ENCODE measurements at places on chromosomes 2 and 18. TPM values are rescaled to one million over a fixed set of nuclear protein-coding genes. Genes with fewer than 3 reads are reported as not detected.

The TUBA3E gene
- not detected for total RNA-seq

The ZSWIM2 gene
- total RNA-seq: not detected

The PKDCC gene
- total RNA-seq: not detected

The CYTIP gene
- total RNA-seq: 755 TPM

- no peak for DNase-seq
Observed at GRCh38 chr2:1283020-1283801, 130.1 kb upstream of the TPO start.

The RESP18 gene
- total RNA-seq: not detected

The SERPINB10 gene
- 5.1 TPM for total RNA-seq

- no peak for DNase-seq
Observed at GRCh38 chr2:54964271-54964670, 86.0 kb downstream of the RTN4 start.

GRCh38 chr2:222927600-222927999, 66.8 kb downstream of the ACSL3 start:
- no peak for DNase-seq

DNA sequence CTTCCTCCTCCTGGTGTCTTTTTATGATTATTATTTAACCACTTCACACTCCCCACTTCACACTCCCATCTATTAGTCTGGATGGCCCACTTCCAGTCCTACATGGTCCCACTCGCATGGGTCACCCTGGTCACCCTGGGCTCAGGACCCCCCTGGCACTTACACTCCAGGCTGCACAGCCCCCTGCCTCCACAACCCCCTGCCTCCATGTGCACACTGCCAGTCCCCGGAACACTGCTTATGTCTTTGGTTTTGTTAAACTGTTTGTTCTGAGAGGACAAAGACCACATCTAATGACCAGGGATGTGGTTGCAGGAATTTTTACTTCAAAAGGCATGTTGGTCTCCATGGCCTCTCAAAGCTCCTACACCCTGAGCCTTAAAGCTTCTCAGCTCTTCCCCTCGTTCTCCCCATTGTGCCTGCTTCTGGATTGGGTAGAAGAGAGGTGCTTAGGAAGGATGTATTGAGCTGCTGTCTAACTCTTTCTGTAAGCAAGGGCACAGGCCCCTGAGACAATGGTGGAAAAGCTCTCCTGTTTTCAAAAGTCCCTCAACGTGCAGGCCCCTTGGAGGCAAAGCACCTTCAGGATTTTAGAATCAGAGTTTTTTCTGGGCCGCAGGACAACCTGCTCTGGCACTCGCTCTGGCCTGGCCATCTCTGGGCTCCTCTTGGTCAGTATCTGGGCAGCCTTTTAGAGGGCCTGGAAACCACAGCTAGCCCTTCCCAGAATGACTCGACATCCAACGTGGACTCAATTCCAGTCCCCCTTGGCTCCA, 150.0 kb upstream of the HAAO start:
- no peak for DNase-seq

DNA sequence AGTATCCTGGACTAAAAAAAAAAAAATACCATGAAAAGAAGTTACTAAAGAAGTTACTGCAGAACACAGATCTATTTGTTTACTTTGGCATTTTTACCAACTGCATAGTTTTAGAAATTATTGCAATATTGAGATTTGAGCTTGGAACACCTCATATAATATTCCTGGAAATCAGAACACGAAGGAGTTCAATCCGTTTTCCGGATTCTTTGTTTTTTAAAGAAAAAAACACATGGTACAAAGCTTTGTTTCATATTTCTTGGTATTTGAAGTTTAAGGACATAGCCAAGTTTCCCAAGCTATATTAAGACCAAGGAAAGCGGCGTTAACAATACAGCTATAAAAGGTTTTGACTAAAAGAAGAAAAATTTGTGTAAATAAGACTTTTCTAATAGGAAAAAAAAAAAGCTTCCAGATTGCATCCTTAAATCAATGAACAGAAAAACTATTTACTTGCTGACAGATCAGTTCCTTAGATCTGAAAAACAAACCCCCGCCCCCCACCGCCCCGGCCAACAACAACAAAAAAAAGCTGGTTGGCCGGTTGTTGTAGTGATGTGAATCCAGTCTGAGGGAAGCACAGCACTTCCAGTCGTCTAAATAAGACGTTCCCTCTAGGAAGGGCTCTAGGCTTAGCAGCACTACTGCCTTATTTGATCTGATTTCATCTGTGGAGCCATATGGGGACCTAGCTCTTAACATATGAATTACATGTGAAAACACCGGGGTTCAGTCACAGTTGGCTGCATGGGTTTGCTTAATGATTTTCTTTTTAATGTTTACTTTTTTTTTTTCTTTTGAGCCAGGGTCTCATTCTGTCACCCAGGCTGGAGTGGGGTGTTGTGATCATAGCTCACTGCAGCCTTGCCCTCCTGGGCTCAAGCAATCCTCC, 2.5 kb upstream of the RHOB start:
- DNase-seq: no peak

DNA sequence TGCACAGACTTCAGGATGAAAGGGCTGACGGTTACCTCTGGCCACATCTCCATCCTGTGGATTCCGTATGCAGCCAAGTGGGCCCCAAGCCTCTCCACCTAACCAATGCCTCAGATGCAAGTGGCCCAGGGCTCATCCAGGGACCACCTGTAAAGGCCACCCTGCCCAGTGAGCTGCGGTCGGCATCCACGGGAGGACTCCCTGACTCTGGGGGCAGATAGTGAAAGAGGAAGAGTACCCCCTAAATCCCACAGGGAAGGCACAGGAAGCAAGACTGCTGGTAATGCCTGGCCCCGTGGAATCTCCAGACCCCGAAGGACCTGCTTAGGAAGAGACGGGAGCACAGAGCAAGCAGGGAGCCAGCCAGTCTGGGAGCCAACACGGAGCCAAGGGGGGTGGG, 11.2 kb upstream of the TPO start:
- DNase-seq: no peak
